ENCODE measurements at places on chromosomes 2 and 18.

DNA sequence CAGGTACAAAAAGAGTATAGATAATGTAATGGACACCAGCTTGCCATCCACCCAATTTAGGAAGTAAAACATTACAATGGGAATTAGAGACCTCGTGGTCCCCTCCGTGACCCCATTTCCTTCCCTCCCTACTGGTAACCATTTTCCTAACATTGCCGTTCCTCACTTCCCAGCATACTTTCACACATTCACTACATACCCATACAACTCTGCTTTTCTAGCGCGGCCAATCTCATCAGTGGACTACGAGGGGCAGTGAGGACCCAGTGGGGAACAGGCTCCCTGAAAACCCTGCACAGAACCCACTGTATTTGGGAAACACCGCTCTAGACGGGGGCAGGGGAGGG is 1.1 kb downstream of the ENOSF1 start:
- no peak for DNase-seq

- no peak for DNase-seq
These were observed 9.3 kb upstream of the KCNE4 start for GRCh38 chr2:223042704-223043118.

GRCh38 chr18:61679836-61680235 is 213.0 kb downstream of the RNF152 start:
- no peak for DNase-seq

GRCh38 chr2:127986548-127987079 is 41.2 kb downstream of the SAP130 start:
- no peak for DNase-seq

- DNase-seq: no peak
These were observed 13.2 kb upstream of the FHOD3 start for GRCh38 chr18:36284268-36284667.
